Activated CD4-positive, alpha-beta T cell treated with anti-CD3 and anti-CD28 coated beads, Interleukin-10, Interleukin-2, amounts not matched to agents 100 ng/mL and 50 ng/mL, durations not matched to agents 16 hours and 8 hours (primary cell): ENCODE measurements at places on chromosomes 3 and 15.

DNA sequence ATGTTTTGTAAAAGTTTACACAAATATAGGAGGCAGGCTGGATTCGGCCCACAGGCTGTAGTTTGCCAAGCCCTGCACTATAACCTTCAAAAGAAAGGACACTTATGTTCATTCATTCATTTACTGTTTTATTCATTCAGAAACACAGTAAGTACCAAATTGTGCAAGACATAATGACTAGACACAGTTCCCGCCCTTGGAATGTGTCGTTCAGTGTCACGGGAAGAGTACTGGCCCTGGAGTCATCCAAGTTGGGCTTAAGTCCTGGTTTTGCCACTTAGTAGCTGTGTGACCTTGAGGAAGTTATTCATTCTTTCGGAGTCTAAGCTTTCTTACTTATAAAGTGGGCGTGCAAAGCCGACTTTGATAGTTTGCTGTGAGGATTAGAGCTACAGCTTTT is 22.0 kb downstream of the COLQ start:
- no peak for DNase-seq

- no peak for DNase-seq
Measured at GRCh38 chr15:58588096-58588495, 156.3 kb downstream of the LIPC start.

GRCh38 chr3:150635076-150635475 is 32.0 kb downstream of the SELENOT start:
- no peak for DNase-seq

DNA sequence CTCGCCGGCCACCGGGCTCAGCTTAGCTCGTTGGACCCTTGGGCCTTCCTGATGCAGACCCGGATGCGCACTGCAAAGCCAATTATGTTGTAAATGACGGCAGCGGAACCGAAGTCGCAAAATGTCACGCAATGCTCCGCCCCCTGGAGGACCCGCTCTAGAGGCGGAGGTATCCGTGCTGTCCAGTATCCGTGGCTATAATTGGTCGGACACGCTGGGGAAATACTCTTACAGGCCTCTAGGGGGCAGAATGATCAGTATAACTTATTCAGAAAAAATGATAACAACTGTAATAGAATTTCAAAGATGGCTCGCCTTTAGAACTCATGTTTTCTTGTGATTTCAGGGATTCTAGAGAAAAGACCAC is at the start of gene PRR23B:
Gene PRR23B, minus strand, starts transcription at position 59 of the 367 bp plus-strand sequence. CDS start 265 bp downstream, outside the sequence.
- DNase-seq: peak; percentile 3

GRCh38 chr3:105152987-105153386 is 213.7 kb upstream of the ALCAM start:
- DNase-seq: no peak

DNA sequence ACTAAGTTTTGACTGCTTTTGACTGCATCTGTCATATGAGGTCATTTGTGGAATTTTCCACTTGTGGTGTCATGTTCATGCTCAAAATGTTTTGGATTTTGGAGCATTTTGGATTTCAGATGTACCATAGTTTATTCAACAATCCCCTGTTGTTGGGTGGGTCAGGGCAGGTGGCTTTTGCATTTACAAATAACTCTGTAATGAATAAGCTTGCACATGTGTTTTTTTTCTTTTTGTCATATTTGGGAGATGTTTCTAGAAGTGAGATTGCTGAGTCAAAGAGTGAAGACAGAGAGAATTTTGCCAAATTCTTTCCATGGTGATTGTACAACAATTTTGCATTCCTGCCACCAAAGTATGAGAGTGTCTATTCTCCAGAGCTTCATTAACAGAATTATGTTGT is 62.4 kb upstream of the ADPGK start:
- DNase-seq: no peak
